Nucleus accumbens (tissue), 56 donors: ENCODE measurements at places on chromosomes 2 and 18.

GRCh38 chr18:9539283-9539682 is 64.0 kb downstream of the RALBP1 start:
- no peak for DNase-seq

GRCh38 chr2:218721934-218722333 is 11.3 kb downstream of the TTLL4 start:
- no peak for DNase-seq

- DNase-seq = no peak
These were observed 789.8 kb upstream of the FSHR start for GRCh38 chr2:49943944-49944778.

DNA sequence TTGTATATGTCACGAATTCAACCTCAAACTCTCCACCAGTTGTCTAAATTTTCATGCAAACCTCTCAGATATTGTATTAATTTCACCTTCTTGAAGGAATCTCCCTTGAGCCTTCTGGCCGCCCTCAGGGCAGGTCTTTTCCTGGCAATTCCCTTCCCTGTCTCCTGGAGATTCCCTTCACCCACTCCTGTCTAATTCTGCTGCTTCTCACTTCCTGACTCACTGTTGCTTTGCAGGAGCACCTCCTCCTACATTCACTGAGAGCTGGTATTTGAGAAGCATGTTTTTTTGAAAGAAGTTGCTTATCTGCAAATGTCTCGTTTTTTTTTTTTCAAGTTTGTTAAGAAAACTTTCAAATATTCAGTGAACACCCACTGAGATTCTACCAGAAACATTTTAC is 79.9 kb upstream of the OTOS start:
- no peak for DNase-seq

DNA sequence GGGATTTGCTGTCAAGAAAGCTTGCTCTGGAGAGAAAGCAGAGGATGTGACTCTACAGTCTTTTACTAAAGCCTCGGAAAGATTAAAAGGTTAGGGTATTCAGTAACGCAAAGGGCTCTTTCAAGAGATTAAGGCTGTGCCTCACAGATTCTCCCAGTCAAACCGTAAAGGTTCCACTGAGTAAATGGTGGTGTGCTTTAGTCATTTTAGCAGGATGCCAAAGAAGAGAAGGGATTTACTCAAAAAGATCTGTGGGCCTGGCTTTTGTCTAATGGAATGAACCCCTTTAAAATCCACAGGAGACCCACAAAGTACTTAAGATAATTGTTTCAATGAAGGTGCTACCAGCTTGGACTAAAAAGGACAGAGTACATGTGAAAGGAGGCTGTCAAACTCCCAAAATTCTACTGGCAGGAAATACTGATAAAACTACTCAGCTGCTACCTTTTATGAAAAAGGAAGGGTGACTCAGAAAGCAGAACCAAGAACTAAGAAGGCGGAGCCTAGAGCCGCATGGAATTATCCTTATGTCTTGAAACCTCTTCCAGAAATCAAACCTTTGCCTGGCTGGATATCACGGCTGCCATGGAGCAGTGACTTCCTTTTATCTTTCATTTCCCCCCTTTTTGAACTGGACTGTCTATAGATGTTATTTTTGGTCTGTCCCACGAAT is 670.2 kb upstream of the ZEB2 start:
- no peak for DNase-seq

DNA sequence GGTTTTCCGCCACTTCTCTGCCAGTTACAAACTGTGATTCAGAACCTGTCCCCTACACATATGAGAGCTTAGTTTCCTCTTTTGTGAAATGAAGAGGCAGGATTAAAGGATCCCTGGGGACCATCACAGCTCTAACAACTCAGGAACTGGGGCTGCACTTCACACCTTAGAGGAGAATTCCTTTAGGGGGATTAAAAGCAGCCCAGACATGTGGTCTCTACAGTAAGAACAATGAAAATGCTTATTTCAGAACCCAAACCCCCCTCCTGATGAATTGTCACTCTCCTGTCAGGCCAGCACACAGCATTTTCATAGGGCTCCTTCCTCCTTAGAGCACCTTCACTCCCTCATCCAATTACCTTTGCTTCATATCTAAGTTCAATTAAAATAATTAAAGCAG is 101.5 kb upstream of the NEDD4L start:
- no peak for DNase-seq

DNA sequence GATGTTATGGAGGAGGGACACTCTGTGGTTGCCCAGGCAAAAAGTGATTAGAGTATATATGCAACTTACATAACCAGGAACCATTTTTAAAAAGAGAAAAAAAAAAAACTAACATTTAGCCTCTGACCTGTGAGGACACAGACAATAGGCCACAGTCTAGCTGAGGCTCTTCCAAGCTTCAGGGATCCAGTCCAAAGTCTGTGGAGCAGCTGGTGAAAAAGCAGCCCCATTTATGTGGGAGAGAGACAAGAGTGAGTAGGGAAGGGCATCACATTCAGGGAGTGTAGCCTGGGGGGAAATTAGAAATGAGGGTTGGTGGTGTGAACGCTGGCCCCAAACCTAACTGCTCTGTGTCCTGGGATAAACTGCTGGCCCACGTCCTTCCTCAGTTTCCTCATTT is 122.8 kb downstream of the MYO5B start:
- no peak for DNase-seq

- no peak for DNase-seq
These were observed 21.8 kb downstream of the SP140L start for GRCh38 chr2:230348787-230349186.

DNA sequence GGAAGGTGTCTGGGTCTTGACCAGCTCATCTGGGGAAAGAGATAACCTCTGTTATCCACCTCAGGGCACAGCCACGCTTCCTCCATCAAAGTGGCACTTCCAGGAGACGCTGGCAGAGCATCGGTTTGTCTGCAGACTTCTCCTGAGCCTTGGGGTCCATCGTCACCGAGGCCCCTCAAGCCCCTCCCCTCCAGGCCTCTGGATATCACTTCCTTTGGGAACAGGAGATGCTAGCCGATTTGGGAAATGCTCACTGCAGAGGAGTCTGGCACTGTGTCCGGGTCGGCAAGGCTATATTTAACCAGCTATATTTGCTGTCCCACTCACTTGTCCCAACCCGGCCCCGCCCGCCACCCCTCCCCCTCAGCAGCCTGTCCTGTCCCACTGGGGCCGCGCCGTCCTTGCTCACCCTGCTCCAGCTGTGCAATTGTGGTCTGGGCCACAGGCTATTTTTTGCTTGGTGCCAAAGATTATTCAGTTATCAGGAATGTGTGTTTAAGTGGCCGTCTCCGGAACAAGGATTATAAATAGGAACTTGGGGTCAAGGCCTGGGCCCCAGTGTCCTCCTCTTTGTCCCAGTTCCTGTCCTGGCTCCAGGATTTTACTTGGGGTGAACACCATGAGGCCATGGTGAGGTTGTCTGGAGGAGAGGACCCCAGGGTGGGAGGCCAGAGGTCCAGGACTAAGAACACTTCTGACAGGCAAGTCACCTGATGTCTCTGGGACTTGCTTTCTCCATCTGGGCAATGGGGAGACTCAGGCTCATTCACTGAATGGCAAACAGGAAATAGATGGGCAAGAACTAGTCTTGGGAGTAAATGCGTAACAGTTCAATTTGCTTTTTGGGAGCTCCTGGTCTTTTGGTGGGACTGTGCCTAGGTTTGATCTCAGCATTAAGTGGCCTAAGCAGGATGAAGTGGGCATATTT is 263.6 kb downstream of the DYSF start:
- DNase-seq = no peak

GRCh38 chr2:37457401-37457901 is 113.0 kb downstream of the QPCT start:
- DNase-seq = no peak

DNA sequence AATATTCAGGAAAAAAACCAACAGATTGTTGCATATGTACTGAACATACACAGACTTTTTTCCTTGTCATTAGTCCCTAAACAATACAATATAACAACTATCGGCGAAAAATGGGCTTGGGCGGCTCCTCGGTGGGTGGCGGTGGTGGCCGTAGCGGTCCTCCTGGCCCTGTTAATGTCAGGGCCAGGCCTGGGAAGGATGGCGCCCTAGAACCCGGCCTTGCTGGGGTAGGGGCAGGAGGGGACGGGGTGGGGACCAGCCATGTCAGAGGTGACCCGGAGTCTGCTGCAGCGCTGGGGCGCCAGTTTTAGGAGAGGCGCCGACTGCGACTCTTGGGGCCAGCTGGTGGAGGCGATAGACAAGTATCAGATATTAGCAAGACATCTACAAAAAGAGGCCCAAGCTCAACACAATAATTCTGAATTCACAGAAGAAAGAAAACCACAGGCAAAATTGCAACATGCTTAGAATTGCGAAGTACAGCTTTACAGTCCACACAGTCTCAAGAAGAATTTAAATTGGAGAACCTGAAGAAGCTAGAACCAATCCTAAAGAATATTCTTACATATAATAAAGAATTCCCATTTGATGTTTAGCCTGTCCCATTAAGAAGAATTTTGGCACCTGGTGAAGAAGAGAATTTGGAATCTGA is 36.5 kb downstream of the ROCK2 start:
- no peak for DNase-seq

GRCh38 chr2:25341753-25342371 is at the start of gene DNMT3A:
TSS of gene DNMT3A (minus strand) at chr2:25341925. CDS start at chr2:25313984, 27,941 bp downstream.
- peak; percentile 58 for DNase-seq

GRCh38 chr2:224208007-224208406 is 168.9 kb upstream of the SERPINE2 start:
- DNase-seq = no peak

- no peak for DNase-seq
These were observed 67.2 kb downstream of the POLR1A start for GRCh38 chr2:86038291-86039081.

- no peak for DNase-seq
These were observed 25.8 kb downstream of the KCNJ3 start for GRCh38 chr2:154724194-154724797.

GRCh38 chr18:6521803-6522418 is 107.2 kb upstream of the L3MBTL4 start:
- DNase-seq = no peak

DNA sequence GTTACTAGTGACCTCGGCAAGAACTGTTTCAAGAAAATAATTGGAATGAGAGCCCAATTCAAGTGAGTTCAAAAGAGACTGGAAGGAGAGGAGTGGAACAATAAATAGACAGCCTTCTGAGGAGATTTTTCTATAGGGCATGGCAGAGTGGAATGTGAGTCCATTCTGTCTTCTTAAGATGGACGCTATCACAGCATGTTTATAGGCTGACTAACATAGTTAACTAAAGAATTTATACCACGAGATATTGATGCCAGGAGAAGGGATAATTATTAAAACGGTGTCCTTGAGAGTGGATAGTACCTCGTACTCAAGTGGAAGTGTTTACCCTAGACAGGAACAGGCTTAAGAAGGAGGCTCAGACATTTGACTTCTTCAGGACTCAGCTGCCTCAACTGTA is 143.5 kb upstream of the RBBP8 start:
- DNase-seq = no peak

DNA sequence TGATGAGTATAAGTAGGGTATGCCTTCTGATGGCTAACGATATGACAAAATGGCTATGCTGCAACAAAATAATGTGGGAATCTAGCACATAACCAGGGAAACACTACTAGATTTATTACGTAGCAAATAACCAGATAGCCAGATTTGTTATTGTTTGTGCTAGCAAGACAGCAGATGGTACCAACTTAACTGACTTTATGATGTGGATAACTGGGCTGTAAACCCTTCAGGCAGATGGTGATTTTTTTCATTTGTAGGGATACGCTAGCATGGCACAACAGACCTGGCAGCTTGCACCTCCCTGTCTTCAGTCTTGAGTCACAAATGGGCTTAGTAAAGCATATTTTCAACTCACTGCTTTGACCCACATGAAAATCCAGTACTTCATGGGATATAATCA is 48.7 kb downstream of the PRELID3A start:
- no peak for DNase-seq

GRCh38 chr2:48728840-48729239 is 26.7 kb downstream of the LHCGR start:
- DNase-seq = no peak

DNA sequence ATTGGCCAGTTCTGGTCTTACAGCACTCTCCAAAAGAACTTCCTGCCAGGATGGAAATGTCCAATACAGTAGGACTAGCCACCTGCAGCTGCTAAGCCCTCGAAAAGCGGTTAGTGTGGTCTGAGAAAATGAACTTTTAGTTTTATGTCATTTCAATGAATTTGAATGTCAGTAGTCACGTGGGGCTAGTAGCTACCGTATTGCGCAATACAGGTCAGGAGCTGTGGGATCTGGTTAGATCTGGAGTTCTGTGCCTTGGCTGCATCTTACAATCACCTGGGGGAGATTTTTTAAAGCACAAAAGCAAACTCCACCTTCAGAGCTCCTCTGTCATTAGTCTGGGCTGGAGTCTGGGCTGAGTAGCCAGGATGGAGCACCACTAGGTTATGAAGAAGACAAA is 35.9 kb downstream of the C1QL2 start:
- no peak for DNase-seq

- DNase-seq = no peak
These were observed 1.8 kb upstream of the CHAC2 start for GRCh38 chr2:53765767-53766166.

- no peak for DNase-seq
These were observed 343.3 kb downstream of the CYP26B1 start for GRCh38 chr2:71804281-71804751.

DNA sequence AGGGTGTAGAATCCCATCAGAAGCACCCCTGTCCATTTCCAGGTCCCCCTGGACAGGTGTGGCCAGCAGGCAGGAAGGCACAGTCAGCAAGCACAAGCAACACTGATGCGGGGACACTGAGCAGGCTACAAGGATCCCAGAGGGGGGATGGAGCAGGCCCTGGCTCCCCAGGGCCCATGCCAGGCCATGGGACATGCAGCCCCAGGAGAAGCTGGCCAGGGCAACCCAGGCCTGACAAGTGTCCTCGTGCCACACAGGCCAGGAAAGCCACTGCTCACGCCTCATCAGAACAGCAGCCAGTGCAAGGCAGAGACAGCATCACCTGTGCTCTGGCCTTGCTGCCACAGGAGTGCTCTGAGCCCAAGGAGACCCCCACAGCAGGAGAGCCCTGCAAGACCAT is 14.1 kb upstream of the GPC1 start:
- DNase-seq = no peak

DNA sequence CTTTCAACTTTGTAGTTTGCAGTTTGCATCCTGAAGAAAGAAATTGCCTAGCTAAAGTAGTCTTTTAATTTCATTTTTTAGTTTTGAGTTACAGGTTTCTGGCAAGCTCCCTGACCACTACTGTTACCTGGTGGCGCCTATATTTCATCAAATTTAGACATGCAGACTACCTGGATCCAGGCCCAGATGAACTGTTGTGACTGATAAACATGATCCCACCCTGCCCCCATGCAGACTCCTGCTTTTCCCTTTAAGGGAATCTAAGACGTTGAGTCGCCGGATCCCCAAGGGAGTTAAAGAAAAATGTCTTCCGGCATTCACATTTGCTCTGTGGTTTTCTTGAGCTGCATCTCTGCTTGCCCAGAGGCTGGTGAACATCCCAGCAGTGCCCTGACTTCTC is 22.2 kb downstream of the METAP1D start:
- DNase-seq = no peak
